ENCODE measurements at places on chromosomes 7 and 10. TPM values are rescaled to one million over a fixed set of nuclear protein-coding genes. Genes with fewer than 3 reads are reported as not detected.

The GPR146 gene
- 8.8 TPM for total RNA-seq

DNA sequence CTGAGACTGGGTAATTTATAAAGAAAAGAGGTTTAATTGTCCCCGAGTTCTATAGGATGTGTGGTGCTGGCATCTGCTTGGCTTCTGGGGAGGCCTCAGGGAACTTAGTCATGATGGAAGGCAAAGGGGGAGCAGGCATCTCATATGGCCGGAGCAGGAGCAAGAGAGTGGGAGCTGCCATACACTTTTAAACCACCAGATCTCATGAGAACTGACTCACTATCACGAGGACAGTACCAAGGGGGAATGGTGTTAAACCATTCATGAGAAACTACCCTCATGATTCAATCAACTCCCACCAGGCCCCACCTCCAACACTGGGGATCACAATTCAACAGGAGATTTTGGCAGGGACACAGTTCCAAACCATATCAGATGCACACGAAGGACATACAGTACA lies 199.9 kb upstream of the DPP6 start:
- no peaks in the 10 kb centered on the region for H3K4me1 ChIP-seq
- no peaks in the 10 kb centered on the region for H3K36me3 ChIP-seq
- H3K4me3 ChIP-seq = no peak overlapping the region
- DNase-seq = no peak
- H3K27ac ChIP-seq = no peak overlapping the region

- no peaks in the 10 kb centered on the region for H3K27me3 ChIP-seq
- H3K4me3 ChIP-seq = no peak overlapping the region
- H3K36me3 ChIP-seq = no peaks in the 10 kb centered on the region
- DNase-seq = no peak
- H3K27ac ChIP-seq = no peak overlapping the region
- peaks cover 8% of the 10 kb centered on the region for H3K4me1 ChIP-seq
Measured at GRCh38 chr10:49314806-49315205, 15.8 kb downstream of the C10orf71 start.

DNA sequence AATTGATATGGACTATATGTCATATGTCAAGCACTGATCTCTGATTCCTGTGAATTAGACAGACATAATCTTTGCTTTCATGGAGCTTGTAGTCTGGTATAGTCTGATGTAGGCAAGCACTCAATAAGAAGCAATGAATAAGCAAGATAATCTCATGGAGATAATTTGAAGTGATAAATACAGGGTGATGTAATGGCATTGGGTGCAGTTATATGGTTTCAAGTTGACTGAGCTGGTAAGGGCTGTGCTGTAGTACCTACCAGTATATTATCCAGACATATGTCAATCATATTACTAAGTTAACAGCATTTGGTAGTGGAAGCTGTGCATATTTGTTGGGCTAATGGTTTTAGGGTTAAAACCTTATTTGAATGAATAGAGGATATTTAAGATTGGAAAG lies 117.5 kb upstream of the PRPS1L1 start:
- no peak for DNase-seq
- no peaks in the 10 kb centered on the region for H3K27me3 ChIP-seq
- H3K4me1 ChIP-seq = no peaks in the 10 kb centered on the region
- no peaks in the 10 kb centered on the region for H3K36me3 ChIP-seq

DNA sequence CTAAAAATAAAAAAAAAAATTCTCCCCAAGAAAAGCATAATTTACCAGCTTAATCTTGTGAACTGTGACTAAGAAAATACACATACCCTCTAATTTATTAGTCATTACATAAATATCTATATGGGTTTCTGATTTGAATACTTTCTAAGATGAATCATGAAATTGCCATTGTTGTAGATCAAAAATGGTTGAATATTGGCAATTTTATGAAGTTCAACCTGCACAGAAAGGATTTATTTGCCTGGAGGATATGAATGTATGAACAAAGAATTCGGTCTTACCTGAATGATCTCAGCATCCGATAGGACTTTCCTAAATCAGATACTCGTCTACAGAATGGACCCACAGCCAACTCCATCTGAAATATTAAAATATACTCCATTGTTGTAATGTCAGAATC lies 61.5 kb downstream of the HBP1 start:
- H3K4me3 ChIP-seq = no peak overlapping the region
- no peaks in the 10 kb centered on the region for H3K36me3 ChIP-seq
- no peak overlapping the region for H3K27ac ChIP-seq
- H3K27me3 ChIP-seq = no peaks in the 10 kb centered on the region

- H3K4me3 ChIP-seq = no peak overlapping the region
- H3K27me3 ChIP-seq = no peaks in the 10 kb centered on the region
- no peaks in the 10 kb centered on the region for H3K36me3 ChIP-seq
- no peak for DNase-seq
- no peak overlapping the region for H3K27ac ChIP-seq
Measured at GRCh38 chr10:28201410-28202400, 101.2 kb downstream of the MPP7 start.
